ENCODE measurements at places on chromosomes 1 and 21.

DNA sequence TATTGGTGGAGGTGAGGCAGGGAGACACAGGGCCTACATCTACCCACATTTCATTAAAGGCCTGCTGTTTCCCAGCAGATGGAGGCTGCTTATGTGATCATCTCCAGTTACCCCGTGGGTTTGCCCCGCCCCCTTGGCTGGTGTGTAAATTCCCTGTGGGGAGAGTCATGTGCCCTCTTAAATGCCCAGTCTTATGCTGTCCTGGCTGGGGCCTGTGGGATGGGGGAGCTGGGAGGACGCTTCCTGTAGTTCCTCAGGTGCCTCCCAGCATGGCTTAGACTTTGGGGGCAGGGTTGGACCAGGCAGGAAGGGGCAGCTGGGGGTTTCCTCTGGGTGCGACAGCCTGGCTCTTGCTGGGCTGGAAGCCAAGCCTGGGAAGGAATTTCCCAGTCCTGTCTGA is 15.5 kb upstream of the CITED4 start:
- DNase-seq, result peak; percentile 91

- DNase-seq, result no peak
These were observed 35.2 kb upstream of the PLA2G4A start for GRCh38 chr1:186793582-186793927.

GRCh38 chr1:18045203-18045602 is 62.4 kb upstream of the IGSF21 start:
- no peak for DNase-seq

DNA sequence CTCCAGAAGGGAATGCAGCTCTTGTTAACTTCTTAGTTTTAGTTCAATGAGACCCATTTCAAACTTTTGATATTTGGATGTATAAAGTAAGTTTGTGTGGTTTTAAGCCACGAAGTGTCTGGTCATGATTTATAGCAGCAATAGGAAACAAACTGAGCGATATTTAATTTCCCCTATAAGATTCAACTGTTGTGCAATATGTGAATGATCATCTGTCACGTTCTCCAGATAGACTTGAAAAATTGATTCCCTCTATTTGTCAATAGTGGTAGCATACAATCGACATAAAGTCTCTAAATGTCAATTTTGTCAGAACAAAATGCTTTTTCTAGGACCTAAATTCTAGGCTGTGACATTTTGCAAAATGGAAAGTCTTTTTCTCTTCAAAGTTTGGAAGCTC is 240.1 kb downstream of the KCTD3 start:
- DNase-seq, result no peak

DNA sequence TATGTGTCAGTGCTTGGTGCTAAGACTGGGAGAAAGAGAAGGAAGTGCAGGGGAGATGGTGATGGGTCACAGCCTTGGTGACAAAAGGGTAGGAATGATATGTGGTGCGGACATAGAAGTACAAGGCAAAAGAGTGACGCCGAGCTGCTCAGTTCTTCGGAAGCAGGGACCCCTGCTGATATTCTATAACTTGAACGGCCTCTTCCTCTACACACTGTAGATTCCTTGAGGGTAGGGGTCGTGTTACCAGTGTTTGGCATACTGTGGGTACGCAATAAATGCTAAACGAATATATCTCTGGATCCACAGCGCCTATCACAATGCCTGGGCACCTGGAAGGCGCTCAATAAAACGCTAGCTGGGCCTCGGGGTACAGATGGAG is 488 bp downstream of the DBT start:
- DNase-seq, result no peak

- no peak for DNase-seq
These were observed 41.8 kb downstream of the NTPCR start for GRCh38 chr1:232992227-232992626.

DNA sequence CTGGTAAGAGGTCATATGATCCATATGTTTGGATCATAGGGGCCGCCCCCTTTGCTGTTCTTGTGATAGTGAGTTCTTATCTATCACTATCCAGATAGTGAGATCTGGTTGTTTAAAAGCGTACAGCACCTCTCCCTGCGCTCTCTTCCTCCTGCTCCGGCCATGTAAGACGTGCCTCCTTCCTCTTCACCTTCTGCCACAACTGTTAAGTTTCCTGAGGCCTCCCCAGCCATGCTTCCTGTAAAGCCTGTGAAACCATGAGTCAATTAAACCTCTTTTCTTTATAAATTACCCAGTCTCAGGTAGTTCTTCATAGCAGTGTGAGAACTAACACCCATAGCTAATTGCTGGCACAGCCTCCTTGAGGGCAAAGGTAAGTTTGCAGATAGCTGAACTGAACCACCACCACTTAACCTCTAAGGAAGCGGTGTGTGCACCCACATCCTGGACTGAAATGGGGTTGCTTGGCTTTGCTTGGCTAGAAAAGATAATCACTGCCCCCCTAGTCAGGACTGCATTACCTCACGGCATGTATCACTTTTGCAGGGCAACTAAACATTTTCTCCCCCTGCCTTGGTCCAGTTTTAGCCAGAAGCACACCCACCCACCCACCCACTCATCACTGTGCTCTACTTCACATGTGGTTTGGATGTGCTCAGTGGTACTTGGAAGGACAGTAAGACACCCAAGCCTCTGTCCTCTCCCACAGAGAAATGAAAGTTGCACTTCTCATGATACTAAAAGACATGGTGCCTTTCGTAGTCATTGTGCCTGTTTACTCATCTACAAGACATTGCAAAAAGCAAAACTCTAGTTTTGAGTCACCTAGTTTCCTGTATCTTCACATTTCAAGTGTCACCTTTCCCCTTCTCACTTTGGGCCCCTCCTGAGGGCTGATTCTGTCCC is 23.1 kb upstream of the PTAFR start:
- no peak for DNase-seq

DNA sequence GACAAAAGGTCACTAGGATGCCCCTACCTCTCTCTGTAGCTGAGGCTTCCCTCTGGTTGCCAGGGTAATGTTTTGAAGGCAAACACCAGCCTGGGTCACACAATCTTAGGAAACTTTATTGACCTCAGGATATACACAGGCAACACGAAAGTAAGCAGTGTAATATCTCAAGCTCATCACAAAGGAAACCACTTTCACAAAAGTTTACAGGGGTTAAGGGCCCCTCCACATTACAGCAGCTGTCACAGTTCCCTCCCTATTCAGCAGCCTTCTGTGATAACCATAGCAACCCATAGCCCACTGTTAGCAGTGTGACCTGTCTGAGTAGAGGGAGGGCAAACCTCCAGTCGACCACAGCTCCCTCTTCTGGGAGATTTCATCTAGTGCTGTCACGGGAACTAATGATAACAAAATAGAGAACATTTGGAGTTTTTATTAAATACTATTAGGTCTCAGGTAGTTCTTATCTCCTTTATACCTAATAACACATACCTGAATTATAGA is 149.8 kb downstream of the PTPRC start:
- no peak for DNase-seq

GRCh38 chr1:185200889-185201288 is 43.9 kb downstream of the SWT1 start:
- DNase-seq, result no peak
